Sigmoid colon (tissue), 7 donors: ENCODE measurements at places on chromosomes 6 and 20.

DNA sequence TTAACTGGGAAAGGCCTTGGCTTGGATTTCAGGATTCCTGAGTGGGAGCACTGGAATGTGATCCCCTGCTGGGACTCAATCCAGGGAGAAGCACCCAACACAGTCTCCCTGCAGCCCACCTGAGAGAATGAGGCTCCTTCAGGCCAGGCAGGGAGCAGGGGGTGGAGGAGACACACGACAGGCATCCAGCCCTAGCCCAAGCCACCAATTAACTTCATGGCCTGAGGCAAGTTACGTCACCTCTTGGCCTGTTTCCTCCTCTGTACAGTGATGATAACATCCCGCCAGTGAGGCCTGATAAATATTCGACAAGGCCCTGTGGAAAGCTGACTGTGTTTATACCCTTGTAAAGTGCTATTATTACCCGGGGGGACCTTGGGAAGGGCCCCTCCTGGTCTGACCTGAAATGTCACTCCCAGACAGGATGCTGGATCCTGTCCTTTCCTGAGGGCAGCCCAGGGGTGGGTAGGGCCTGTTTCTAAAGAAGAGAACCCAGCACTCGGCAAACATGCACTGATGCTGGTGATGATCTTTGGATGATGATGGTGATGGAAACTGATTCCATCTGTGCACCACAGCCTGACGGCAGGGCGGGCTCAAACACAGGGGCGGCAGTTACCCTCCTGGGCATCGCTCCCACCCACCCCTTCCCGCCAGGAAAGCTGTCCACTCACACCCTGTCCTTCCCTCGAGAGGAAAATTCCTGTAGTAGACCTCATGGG lies 12.4 kb downstream of the FRS3 start:
- peak; percentile 74 for DNase-seq

- no peak for DNase-seq
Measured at GRCh38 chr6:53815381-53816119, 20.7 kb downstream of the LRRC1 start.

DNA sequence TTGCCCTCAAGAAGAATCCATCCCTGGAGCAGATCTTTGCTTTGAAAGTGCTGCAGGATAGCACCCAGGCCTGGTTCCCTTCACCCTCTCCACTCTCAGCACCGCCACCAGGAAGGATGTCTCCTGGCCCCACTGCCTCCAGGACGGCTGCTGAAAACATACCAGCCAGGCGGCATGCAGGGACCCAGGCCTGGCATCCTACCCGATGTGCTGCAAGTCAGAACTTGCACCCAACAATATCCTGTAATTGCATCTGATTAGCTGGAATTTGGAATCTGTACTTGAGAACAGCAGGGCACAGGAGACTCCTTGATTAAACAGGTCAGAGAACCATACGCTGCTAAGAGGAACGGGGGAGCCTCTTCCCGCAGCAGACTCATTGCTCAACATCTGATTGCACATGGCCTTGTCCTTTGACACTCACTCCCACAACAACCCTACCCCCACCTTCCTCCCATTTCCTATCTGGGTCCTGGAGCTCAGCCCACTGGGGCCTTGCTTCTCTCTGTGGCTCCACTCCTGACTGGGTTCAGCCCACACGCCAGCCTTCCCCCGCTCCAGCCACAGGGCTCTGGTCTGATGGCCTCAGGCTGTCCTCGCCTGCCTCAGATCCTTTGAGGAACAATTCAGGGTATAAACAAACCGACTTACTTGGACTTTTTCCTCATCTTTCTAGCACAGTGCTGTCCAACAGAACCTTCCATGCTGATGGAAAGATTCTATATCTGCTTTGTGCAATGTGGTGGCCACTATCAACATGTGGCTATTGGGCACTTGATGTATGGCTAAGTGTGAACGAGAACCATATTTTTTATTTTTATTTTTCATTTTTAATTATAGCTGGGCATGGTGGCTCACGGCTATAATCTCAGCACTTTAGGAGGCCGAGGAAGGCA lies 78.0 kb downstream of the FGD2 start:
- DNase-seq: peak; percentile 90

GRCh38 chr20:50099565-50099991 lies 13.4 kb downstream of the UBE2V1 start:
- DNase-seq: no peak

DNA sequence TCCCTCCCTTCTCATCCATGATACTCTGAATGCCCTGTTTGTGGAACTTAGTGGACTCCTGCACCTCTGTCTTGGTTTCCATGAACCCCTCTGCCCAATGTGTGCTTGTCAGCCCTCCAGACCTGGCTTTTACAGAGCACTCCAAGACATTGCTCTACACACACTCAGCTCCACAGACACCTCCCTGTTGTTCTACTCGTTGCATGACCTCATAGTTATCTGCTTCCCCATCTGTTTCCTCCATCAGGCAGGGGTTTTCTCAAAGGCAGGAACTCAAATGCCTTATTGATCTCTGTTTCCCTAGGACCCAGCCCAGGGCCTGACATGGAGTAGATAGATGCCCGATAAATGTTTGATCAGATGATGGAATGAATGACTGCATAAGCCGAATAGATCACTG lies 13.3 kb downstream of the PLCG1 start:
- DNase-seq: no peak

DNA sequence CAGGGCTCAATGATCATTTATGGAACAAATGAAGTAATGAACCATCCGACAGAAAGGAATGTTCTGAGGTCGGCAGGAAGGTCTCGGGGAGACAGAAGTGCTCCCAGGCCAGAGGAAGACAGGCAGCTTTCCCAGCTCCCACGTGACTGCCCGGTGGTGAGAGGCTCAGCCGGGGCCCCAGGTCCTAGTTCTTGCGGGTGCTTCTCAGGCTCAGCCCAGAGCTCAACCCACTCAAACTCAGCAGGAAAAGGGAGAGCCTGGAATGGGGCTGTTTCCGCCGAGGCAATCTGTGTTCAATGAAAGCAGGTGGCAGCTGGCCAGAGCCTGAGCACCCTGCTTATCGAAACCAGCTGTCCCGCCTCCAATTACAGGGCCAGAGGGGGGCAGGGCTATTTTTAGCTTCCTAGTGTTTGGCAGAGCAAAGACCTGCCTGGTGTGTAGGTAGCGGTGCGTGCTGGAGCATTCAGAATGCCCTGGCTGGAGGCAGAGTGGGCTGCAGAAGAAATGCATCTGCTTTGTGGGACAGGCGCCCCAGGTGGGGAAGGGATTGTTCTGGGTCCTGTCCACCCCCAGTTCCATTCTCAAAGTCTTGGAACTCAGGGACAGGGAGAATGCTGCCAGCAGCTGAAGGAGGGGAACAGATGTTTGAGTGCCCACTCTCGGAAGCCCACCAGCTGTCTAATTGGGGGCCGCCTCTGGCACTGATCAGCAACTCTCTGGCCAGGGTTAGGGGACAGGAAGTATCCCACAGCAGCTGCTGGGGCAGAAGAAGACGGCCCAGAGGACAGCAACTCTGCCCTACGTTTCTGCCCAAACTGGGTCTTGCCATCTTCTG lies 145.1 kb downstream of the PREX1 start:
- DNase-seq: peak; percentile 89

DNA sequence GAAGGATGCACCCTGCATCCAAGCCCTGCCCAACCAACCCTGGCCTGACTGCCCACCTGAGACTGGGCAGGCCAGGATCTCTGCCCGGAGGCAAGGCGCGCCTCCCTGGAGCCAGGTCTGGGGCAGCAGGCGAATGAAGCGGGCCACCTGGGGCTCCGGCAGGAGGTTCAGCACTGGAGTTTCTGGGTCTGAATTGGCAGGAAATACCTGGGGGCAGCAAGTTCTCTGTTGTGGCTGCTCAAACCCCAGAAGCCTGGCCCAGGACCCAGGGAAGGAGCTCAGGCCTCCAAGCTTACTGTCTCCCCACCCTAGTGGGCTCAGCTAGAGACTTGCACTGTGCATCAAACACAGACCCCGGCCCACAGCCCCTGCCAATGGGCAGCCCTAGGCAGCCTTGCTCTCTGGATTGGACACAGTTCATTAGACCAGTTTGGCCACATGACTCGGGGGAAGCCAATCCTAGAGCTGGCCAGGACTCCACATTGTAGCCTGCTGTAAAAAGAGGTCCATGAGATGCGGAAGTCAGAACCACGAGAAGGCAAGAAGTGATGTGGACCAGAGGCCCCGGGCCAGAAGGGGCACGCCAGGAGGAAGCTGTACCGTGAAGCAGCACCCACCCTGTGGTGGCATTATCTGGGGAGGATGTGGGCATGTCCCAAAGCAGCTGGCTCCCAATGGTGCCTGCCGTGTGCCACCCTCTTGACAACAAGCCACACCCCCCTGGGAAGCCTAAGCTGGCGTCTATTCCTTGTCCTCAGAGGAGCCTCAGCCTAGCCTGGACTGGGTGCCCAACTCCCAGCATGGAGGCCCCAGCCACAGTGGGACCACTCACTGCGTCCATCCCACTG lies 3.1 kb downstream of the CPXM1 start:
- DNase-seq: no peak

- DNase-seq: no peak
Measured at GRCh38 chr20:10843146-10843711, 169.4 kb upstream of the JAG1 start.

- DNase-seq: no peak
Measured at GRCh38 chr6:75842732-75843131, 93.7 kb downstream of the MYO6 start.

DNA sequence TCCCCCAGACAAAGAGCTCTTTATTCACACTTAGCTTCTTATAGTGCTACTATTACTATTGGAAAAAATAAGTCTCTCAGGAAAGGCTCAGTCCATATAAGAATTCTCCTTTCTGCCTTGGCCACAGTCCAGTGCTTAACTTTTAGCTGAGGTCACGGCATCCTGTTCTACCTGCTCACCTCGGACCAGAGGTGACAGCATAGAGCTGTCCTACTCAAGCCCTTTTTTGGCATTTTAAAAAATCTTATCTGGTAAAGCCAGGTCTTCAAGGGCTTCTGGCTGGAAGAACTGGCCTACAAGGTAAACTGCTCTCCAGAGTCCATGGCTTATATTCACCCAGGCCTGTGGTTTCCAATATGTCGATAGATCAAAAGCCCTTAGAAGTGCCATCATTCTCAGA lies 109.7 kb downstream of the RCAN2 start:
- no peak for DNase-seq

DNA sequence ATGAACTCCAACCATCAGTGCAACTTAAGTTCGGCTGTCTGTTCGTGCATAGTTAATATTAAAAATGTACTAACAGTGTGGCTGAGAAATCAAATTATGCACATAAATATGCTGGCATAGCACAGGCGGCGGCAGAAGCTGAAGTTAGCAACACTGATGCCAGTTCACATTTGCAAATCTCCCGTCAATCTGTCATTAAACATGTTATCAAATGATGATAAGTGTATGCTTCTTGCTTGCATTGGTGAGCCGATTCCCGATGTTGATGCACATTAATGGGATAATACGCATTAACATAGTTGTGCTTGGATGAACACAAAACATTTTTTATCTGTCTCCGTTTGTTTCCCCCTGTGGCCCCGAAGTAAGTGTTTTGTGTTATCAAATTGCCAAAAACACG lies 309.4 kb downstream of the ZNF217 start:
- no peak for DNase-seq

GRCh38 chr6:154731296-154732218 lies 1.7 kb upstream of the SCAF8 start:
- no peak for DNase-seq

GRCh38 chr20:12372557-12372956 lies 454.9 kb downstream of the BTBD3 start:
- no peak for DNase-seq

GRCh38 chr20:41168281-41169161 lies 31.2 kb downstream of the PLCG1 start:
- no peak for DNase-seq
